H9 (cell line): ENCODE measurements at places on chromosomes 16 and 17.

- no peak for DNase-seq
Measured at GRCh38 chr16:68751160-68751559, 14.1 kb downstream of the CDH1 start.

GRCh38 chr17:77184474-77184873 lies 43.7 kb downstream of the SEC14L1 start:
- DNase-seq: no peak

DNA sequence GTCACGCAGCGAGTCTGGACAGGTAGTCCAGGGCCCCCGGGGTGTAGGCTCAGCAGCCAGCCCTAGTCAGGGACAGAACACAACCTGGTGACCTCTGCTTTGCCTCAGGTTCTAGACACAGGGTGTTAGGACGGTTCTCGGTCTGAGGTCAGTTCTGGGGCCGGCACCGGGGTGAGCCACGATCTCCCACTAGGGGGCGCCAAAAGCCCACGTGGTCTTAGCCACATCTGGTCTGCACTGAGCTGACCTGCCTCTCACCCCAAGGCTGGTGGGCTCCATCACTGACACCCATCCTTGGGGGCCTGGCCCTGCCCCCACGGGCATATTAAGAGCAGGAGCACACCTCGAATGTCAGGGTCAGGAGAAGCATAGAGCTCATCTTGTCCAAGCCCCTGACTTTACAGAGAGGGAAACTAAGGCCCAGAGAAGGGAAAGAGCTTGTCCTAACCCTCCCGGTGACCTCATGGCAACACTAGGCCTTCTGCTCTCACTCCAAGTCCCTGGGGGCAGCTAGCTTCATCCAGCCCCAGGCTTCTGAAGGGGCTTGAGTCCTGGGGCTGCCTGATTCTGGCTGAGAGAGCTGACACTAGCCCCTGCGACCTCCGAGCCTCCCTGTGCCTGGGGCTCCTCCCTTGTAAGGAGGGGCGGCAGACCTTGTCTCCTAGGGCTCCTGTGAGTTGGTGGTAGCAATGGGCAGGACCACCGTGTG lies 9.0 kb downstream of the SLC5A10 start:
- peak; percentile 91 for DNase-seq

DNA sequence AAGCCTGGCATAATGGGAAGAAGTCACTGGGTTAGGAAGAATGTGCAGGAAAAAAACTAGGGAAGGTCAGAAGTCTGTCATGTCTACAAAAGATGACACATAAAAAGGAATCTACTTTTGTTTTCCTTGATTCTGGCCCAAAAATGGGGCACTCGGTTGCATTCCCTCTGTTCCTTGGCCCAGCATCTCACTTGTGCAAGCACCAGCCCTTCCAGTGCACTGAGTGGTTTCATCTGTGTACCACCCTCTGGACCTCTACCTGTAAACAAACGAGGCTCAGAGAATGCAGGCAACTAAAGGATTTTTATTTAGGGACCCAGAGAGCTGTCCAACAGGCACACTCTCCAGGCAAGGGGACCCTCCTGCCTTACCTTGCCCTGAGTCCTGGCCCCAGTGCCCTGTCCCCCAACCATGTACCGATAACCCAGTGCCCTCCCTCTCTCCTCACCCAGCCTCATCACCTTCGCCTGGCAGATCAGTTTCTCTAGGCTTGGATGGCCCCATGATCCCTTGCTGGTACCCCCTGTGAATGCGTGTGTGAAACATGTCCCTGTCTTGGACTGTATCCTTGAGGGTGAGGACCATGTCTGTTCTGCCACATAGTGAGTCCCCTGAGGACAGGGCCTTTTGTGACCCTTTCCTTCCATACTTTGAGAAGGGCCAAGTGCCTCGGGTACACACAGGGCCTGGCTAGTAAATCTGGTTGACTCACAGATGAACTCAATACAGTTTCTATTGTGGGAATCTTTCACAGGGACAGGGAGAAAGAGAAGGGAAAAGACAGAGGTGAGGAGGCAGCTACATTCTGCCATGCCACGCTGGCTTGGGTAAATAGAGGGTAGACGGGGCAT lies 13.3 kb downstream of the NXPH3 start:
- DNase-seq: no peak

- no peak for DNase-seq
Measured at GRCh38 chr17:38746849-38747462, 1.2 kb downstream of the PCGF2 start.

GRCh38 chr17:69651921-69652320 lies 237.4 kb downstream of the MAP2K6 start:
- no peak for DNase-seq

GRCh38 chr17:31595666-31596381 lies 204.3 kb downstream of the RAB11FIP4 start:
- DNase-seq: no peak

DNA sequence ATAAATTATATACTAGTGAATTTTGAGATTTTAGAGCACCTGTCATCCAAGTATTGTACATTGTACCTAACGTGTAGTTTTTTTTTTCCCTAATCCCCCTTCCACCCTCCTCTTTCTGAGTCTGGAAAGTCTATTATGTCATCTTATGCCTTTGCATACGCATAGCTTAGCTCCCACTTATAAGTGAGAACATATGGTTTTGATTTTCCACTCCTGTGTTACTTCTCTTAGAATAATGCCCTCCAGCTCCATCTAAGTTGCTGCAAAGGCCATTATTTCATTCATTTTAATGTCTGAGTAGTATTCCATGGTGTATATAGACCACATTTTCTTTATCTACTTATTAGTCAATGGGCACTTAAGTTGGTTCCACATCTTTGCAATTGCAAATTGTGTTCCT lies 177.0 kb upstream of the C16orf82 start:
- DNase-seq: no peak

DNA sequence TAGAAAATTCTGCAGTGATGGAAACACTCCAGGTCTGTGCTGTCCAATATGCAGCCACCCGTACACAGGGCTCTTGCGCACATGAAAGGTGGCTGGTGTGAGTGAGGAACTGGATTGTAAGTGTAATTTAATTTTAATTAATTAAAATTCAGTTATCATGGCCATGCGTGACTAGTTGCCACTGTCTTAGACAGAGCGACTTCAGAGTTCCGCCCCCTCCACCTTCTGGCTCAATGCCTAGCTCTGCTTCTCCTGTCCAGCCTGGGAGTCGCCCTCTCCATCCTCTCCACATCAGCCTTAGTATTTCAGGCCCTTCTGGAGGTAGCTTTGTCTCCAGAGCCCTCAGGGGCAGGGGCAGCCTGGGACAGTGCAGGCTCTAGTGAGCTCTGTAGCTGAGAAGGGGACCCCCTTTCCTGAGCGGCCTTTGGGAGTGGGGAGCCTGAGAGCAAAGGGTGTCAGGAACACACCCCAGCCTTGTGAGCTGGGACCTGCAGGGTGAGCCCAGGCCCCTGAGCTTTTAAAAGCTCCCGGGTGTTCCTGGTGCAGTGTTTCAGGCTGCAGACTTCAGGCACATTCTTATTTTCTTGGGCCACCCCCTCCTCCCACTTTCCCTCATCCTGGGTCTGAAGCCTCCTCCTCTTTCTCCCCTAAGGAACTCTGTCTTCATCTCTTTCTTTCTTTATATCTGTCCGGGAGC lies 99.4 kb downstream of the IRF8 start:
- DNase-seq: no peak

DNA sequence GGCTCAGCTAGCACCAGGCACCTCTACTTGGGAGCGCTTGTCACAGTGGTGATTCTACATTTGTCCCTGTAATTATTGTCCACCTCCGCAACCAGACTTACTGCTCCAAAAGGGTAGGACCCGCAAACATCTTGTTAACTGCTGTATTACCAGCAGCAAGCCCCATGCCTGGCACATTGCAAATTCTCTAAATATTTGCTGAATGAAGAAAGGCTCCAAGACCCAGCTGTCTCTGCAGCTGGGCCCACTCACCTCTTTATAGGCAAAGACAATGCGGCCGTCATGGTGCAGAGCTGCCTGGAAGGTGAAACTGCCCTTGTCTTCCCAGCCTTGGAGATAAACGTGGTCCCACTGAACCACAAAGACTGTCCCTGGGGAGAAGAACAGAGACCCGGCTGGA lies 44.3 kb downstream of the PLXDC1 start:
- no peak for DNase-seq

DNA sequence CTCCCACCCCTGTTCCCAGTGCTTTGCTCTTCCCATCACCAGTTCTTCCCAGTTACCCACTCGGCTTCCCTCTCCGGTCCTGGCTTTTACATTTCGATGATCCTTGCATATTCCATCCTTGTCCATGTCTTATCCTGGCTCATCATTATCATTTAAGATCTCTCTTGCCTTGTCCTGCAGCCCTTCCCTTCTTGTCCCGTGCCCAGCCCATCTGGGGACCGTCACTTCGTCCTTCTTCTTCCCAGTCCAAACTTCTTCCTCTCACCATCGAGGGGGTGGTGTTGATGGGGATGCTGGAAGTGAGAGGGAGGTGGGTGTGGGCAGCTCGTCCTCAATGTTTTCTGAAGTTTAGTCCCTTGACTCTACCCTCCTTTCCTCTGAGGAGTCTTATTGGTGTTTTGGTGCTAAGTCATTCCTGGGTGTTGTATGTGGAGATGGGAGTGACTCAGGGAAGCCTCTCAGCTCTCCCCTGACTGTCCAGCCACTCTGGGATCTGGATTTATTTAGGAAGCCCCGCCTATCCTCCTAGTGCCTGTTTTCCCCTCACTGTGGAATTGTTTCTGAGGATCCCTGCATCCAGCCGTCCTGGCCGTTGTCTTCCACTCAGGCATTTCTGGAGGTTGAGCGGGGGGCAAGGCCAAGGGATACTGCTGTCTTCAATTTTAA lies 975 bp downstream of the SNX29 start:
- no peak for DNase-seq

DNA sequence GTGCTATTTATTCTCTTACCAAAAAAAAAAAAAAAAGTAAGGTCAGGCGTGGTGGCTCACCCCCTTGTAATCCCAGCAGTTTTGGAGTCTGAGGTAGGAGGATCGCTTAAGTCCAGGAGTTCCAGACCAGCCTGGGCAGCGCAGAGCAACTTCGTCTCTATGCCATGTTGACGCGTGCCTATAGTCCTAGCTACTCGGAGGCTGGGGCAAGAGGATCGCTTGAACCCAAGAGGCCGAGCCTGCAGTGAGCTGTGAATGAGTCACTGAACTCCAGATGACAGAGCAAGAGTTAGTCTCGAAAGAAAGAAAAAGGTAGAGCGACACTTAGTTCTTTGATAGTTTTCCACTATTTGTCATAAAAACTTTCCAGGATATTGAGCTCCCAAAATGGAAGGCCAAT lies 1.4 kb upstream of the TENT4B start:
- DNase-seq: no peak

DNA sequence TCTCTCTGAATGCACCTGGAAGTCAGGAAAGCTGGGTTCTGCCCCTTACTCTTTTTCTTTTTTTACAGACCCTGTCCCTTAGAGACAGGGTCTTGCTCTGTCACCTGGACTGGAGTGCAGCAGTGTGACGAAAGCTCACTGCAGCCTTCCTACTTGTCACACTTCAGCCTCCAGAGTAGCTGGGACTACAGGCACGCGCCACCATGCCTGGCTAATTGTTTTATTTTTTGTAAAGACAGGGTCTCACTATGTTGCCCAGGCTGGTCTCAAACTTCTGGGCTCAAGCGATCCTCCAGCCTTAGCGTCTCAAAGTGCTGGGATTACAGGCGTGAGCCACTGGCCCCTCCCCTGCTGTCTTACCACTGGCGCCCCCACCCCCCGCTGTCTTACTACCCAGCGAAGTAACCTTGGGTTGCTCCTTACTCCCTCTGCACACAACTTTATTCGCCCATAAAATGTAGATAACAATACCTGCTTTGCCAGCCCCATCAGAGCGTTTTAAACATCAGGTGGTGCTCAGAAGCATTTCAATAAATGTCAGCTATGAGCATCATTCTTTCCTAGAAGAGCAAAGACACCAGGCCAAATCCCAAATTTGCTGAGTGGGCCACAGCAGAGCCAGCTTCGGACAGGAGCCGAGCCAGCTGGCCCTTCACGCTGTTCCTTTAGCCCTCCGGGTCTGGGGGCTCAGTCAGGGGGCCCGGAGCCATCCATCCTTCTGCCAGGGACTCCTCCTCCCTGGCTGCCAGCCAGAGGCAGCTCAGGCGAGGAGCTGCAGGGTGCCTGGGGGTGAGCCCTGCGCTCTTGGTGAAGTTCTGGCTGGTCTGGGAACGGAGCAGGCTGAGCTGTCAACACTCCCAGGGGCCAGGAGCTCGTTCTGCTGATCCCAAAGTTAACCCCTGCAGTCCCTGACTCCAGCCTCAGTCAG lies 24.4 kb downstream of the SRL start:
- DNase-seq: no peak

DNA sequence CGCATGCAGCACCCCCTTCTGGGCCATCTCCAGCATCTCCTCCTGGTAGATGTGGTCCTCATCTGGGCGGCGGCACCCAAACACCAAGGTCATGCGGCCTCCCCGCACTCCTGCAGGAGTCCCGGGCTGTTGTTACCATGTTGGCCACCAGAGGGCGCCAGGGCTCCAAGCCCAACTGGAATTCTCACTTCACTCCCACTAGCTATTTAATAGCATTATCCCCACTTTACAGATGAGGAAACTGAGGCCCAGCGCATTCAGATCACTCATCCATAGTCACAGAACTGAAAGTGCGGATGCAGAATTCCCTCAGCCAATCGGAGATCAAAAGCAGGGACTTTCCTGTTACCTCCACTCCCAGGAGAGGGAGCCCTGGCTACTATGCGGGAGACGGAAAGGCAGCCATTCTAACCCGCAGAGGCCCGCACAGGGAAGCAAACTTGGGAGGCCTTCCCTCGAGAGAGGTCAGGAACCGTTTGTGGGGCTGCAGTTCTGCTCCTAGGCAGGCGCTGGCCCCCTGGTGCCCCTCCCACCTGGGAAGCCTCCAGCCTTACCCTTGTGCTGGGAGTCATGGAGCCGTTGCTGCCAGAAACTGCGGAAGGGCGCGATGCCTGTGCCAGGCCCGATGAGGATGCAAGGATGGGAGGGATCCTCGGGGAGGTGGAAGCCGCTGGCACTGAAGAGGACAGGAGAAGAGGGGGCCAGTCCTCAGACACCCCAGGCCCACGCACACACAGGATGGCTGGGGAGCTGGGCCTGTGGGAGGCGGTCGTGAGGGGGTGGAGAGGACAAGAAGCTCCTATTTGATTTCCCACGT lies 40.1 kb downstream of the NOS2 start:
- peak; percentile 87 for DNase-seq

DNA sequence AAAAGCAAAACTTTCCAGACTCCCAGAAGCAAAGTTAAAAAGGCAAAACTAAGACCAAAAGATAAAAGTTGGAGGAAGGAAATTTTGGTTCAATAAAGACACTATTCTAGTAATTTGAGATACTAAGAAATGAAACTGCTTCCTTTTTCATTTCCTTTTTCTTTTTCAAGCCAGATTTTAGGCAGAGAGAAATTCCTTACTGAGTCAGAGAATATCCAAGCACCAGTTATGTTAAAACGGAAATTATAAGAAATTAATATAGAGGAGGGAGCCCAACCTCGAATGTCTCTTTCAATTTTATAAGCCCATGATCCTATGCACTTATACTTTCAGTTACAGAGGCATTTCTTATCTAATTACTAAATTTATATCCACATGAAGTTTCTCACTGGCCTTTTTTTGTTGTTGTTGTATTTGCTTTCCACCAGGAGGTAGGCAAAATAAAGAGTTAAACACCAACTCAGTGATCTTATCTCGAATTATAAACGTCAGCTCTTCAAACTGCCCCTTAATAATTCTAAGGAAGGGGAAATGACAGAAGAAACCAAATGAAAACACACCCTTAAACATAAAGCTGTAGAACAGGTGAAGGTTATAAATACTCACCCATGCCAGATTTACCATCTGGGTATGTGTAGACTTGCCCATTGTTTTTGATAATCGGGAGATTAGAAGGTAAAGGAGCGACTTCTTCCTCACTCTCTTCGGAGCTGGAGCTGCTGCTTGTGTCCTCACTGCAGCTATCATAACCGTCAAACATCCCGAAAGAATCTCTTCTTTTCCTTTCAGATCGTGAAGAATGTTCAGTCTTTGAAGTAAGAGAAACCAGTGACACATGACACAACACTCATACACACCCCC lies 35.2 kb downstream of the MBTD1 start:
- DNase-seq: no peak
